Retina (tissue), 1 donor: ENCODE measurements at places on chromosomes 4 and X.
A peak's percentile ranks its signal among the peaks of the same experiment; 100 is the strongest.

GRCh38 chr4:86965019-86965976 is 30.5 kb downstream of the AFF1 start:
- DNase-seq, result no peak

- no peak for DNase-seq
These were observed 672.6 kb downstream of the CENPC start for GRCh38 chr4:66872661-66873060.

- DNase-seq, result no peak
These were observed 465.0 kb downstream of the IL15 start for GRCh38 chr4:142101401-142101800.

- no peak for DNase-seq
These were observed 20.6 kb downstream of the SLC39A8 start for GRCh38 chr4:102324730-102325129.

DNA sequence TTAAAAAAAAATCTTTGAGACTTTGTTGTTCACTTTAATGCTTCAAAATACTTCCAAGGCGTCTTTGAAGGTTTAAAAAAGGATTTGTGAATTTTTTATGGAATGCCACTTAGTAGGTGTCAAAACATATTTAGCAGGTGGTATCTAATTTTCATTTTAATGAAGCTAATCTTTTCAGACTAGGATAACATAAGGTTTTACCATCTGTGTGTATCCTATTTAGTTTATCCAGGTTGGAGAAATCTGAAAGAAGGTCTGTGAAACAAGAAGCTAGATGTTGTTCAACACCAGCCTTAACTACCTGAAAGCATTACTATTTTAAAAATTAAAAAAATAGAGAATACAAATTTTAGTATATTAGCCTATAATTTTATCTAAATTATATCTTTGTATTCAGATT is 193.4 kb downstream of the GRID2 start:
- no peak for DNase-seq

DNA sequence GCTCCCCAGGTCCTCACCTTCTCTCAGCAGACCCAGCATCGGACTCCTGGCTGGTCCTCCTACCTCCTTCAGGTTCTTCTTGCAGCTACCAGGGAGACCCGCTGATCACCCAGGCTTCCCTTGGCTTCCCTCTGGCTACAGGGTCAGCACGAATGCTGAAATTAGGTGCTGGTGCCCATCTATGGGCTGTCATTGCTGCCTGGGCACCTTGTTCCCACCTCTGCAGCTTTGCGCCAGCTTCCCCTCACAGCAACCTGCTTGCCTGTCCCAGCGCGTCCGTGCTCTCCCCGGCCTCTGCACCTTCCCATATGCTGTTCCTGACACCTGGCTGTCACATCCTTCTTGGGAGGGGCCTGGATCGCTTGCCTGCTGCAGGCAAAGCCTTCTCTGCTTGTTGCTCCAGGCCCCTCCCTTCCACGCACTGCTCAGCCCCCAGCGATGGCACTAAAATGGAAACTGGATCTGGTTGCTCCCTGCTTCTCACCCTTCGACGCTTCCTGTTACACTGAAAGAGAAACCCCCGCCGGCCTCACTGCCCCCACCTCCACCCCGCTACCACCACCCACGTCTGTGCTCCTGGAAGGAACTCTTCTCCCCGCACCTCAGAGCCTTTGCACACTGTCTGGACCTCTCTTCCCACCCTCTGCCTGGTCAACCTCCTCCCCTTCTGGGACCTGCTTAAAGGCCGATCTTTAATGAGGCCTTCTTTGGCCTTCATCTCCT is 22.2 kb downstream of the C4orf50 start:
- peak; percentile 29 for DNase-seq

- DNase-seq, result no peak
These were observed 145.4 kb downstream of the FNIP2 start for GRCh38 chr4:158914218-158914617.

DNA sequence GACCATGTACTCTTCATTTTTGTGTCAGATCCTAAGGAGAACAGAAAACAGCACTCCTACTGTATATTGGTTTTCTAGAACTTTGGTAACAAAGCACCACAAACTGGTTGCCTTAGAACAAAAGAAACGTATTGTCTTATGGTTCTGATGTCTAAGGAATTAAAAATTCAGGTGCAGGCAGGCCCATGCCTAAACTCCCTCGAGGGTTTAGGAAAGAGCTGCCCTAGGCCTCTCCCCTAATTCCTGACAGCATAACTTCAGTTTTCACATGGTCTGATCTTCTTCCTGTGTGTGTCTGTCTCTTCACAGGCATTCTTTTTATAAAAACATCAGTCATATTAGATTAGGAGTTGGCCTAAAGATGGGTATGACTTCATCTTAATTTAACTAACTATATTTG is 1093.6 kb downstream of the TECRL start:
- no peak for DNase-seq

GRCh38 chr4:147831551-147832171 is 99.8 kb downstream of the ARHGAP10 start:
- no peak for DNase-seq
